ENCODE measurements at places on chromosomes 6 and 20.

DNA sequence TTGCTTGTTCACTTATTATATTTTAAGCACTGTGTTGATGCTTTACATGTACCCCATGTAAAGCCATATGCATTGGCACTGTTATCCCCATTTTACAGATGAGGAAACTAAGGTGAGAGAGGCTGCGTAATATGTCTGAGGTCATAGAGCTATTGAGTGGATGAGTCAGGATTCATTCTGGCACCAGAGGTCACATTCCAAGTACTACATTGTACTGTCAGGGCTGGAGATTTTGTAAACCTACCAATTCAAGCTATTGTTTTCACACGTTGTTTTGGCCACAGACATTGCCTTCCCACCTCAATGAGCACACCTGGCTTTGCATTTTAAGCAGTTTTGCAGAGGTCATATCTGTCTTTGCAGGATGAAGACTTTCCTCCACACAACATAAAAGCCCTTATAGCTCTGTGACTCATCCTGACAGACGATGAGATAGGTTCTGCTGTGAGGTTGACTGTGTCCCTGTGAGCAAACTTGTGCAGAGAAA, 33.2 kb downstream of the ANKS1A start:
- no peak for DNase-seq

GRCh38 chr6:80642452-80642851, 536.0 kb downstream of the BCKDHB start:
- DNase-seq = no peak

GRCh38 chr20:25376886-25377285, 13.7 kb downstream of the ABHD12 start:
- DNase-seq = no peak

GRCh38 chr6:169591616-169592015, 110.2 kb downstream of the WDR27 start:
- no peak for DNase-seq

- no peak for DNase-seq
These were observed 14.0 kb downstream of the SMLR1 start for GRCh38 chr6:130841128-130841728.

DNA sequence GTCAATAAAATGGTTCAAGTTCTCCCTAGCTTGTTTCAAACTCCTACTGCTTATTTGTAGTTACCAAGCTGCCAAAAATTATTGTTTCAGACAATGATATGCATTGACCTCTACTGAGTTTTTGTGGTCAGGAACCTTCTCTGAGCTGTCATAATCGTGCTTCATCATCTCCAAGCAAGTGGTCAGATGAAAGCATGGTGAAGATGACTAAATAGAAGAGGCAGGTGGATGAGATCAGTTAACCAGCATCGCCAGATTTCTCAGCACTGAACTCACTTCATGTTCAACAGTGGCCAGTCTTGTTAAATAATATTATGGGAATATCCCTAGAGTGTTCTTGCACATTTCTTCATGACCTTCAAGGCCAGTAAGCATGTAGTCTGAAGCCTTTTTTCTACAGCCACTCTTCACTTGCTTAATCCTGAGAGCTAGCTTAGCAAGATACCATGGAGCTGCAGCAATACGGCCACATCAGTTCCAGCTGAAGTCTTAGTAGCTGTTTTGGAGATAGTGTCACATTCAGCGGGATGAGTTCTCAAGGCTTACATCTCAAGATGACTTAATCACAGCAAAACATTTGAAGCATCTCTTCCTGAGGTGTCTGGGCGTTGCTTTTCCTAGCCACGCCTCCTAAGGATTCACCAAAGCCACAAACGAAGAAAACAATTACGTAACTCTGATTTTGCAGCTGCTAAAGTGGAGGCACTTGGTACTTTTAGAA, 101.6 kb upstream of the TMEM30A start:
- DNase-seq = no peak

GRCh38 chr20:18728870-18729224, 84.7 kb upstream of the SCP2D1 start:
- no peak for DNase-seq

DNA sequence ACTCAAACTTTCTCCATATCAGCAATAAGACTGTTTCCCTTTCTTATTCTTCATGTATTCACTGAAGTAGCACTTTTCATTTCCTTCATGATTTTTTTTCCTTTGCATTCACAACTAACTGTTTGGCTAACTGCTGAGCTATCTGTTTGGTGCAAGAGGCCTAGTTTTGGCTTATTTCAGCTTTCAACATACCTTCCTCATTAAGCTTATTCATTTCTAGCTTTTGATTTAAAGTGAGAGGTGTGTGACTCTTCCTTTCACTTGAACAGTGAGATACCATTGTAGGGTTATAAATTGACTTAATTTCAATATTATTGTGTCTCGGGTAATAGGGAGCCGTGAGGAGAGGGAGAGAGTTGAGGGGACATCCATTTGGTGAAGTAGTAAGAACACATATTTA, 262.0 kb upstream of the PREP start:
- DNase-seq = no peak

DNA sequence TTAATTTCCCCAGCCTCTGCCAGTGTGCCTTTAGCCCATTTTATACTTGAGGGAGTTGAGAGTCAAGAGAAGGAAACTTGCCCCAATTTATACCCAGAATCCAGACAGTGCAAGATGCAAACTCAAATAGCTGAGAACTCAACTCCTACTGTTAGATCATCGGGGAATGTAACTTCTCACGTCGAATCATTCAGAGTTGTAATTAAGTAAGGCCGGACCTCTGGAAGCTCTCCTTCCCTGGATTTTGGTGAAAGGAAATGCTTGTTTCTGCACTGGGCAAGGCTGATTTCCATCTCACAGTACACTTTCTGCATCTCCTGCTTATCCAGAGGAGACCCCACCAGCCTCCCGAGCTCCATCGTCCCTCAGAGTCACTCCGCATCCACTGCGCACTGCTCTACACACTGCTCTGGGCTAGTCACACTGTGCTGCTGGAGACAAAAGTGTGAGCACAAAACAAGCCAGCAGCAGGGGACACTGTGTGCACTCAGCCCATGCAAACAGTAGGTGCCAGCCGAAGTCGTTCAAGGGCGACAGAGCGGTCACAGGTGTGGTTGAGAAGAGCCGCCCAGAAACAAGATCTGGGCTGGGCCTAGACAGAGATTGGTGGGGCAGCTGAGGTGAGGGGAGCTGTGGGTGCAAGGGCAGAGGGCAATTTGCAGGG, 150.4 kb upstream of the QKI start:
- DNase-seq = no peak

All from COR-L47 (cell line).